ENCODE measurements at places on chromosomes 1 and 21. TPM values are rescaled to one million over a fixed set of nuclear protein-coding genes. Genes with fewer than 3 reads are reported as not detected.

PGLYRP4 gene
- total RNA-seq: not detected

- no peak for DNase-seq
Observed at GRCh38 chr1:172774561-172774960, 115.7 kb downstream of the FASLG start.

CASQ2 gene
- total RNA-seq: not detected

- DNase-seq: no peak
Observed at GRCh38 chr1:232280910-232281309, 349.0 kb downstream of the SIPA1L2 start.

NEXN gene
- 5.6 TPM for total RNA-seq

GRCh38 chr1:200905411-200906052, 10.8 kb downstream of the INAVA start:
- DNase-seq: peak; percentile 61

- no peak for DNase-seq
Observed at GRCh38 chr1:185517808-185518419, 200.9 kb upstream of the IVNS1ABP start.

DNA sequence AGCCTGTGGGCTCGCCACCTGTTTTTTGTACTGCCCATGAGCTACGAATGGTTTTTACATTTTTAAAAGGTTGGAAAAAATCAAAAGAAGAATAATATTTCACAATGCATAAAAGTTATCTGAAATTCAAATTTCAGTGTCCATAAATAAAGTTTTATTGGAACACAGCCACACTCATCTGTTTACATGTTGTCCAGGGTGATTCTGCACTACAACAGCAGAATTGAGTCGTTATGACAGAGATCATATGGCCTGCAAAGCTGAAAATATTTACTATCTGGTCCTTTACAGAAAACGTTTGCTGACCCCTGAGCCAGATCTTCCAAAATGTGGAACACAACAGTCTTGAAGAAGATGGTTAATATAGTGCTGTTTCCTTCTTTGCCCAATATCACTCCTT, 89.4 kb downstream of the TM2D1 start:
- DNase-seq: no peak
